ENCODE measurements at places on chromosomes 6 and 20. TPM values are rescaled to one million over a fixed set of nuclear protein-coding genes. Genes with fewer than 3 reads are reported as not detected.

The CTCFL gene
- not detected for total RNA-seq

The BICRAL gene
- 3.5 TPM for total RNA-seq

The SLC17A1 gene
- not detected for total RNA-seq

The ZNF334 gene
- total RNA-seq: 1.3 TPM

The CPXM1 gene
- total RNA-seq: 0.26 TPM

The FAM162B gene
- total RNA-seq: 0.35 TPM

The CDH26 gene
- 0.07 TPM for total RNA-seq

The OPN5 gene
- total RNA-seq: not detected

The SYCP2L gene
- not detected for total RNA-seq

The FUCA2 gene
- total RNA-seq: 36.5 TPM
